CD4-positive, alpha-beta T cell treated with Interferon gamma for 1 hour (primary cell): ENCODE measurements at places on chromosomes 6 and 20.

DNA sequence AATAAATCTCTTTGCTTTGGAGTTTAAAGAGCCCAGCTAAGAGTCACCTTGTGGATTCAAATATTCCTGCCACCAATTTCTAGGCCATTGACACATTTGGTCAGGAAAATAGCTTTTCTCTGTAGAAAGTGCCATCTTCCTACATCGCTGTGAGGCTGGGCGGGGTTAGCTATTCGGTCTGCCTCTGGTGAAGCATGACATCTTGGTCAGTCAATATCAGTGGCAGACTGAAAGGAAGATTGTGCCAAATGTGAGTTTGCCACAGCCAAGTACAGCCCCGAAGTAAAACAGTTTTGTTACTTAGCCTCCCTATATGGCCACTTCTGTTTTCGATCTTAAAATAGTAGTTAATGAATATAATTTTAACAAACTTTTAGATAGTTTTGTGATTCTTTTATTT is 65.5 kb upstream of the FABP7 start:
- no peak for DNase-seq

DNA sequence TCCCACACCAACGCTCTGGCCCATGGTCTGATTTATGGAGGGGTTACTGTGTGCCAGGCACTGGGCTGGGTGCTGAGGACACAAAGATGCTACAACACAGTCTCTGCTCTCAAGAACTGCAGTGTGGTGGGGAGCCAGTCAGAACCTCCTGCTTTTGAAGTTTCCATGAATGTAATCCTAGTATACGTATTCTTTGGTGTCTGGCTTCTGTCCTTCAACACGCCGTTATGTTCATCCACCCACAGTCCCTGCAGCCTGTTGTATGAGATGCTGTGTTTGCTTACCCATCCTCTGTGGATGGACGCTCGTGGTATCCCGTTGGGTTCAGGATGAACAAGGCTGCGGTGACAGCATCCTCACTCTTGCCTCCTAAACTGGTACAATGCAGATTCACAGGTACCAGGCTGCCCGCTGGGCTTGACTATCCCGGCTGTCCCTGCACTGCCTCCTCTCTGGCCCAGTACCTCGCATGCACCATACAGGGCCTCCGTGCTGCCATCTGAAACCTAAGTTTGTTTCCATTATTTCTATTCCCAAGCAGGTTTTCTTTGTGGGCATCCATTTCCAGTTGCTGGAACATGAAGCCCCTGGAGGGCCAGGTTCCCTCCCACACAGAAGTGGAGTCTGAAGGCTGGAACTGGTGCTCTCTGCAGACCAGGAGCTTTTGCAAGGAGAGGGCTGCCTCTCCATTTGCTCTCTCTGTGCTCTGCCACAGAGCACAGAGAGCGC is 364.5 kb downstream of the ZFAND3 start:
- no peak for DNase-seq

GRCh38 chr20:50389438-50389807 is 120.8 kb upstream of the PTPN1 start:
- no peak for DNase-seq

GRCh38 chr20:6954219-6954618 is 186.7 kb downstream of the BMP2 start:
- no peak for DNase-seq

DNA sequence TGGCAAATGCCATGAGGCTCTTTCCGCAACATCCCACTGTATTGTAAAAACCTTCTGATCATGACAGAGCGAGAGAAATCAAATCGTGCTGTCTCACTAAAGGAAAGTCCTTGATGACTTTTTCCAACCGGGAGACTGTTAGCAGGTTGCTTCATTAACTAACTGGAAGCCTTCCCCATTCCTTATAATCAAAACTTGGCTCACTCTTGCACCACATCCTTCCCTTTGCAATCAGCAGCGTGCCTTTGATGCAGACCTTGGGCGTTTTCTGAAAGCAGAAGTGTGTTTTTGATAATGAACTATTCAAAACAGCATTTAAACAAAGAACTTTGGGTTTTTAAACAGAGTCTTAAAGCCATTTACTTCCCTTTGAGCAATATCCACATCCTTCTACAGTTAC is 96.2 kb upstream of the CNR1 start:
- no peak for DNase-seq

GRCh38 chr6:152696522-152696921 is 1.2 kb upstream of the MYCT1 start:
- no peak for DNase-seq

DNA sequence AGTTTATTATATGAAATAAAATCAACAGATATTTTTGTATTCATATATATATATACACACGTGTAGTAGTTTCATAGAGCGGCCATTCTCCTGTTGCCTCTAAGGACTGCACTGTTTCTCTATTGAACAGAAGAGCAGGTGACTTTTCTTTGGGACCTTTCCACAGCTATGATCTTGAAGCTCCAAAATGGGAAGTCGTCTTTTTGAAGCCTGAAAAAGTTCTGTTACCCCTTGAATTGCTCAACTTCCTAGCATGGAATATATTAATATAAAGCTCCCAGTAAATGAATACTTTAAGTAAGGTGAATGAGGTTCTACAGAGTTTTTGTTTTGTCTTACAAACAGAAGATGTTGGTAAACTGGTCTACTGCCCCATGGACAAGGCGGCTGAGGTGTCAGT is 42.2 kb upstream of the ADTRP start:
- DNase-seq: no peak

GRCh38 chr20:2544211-2544610 is 7.8 kb downstream of the TMC2 start:
- no peak for DNase-seq

- no peak for DNase-seq
These were observed 191.4 kb downstream of the CENPW start for GRCh38 chr6:126531286-126531685.

DNA sequence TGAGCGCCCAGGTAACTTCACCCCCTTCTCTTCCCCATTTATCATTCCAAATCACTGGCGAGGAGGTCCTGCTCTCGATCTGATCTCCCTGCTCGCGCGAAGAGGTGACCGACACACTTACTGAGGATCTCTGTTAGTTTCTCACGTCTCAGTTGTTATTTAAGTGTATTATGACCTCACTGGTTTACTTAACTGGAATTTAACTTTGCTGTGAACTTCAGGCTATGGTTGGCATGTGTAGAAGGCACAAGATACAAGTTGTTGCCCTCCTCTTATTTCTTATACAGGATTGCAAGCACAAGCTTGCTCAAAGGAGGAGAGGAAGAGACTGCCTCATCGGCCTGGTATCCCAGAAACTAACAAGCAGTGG is 1.2 kb downstream of the RNF217 start:
- DNase-seq: no peak

GRCh38 chr20:62501801-62502495 is 26.2 kb upstream of the GATA5 start:
- DNase-seq: peak; percentile 57

DNA sequence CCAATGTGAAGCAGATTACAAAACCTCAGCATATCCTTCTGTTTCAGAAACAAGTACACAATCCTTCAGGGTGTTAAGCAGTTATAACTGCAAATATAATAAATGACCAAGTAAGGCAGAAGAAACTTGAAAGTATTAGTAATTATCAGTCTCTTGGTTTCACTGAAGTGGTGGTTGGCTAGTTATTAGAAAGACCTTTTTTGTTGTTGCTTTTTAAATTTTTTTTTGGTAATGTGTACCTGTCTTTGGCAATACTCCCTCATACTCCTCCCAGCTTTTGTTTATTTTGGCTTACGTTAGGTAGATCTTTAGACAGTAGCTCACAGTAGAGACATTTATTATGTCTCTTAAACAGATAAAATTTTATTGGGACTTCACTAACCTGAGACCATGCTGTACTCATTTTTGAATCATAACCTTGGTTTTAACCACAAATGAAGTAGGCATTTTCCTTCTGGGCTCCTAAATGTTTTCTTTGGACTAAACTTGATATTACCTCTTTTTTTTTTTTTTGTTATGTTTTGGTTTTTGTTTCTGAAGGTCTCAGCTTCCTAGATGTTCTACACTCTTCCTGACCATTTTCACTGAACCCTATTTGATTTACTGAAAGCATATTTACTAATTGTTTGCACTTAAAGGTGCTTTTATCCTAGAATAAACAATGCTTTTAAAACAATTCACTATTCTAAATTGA is 6.4 kb downstream of the CD2AP start:
- no peak for DNase-seq

GRCh38 chr20:2867081-2867864 is 6.0 kb upstream of the PTPRA start:
- DNase-seq: no peak
